ENCODE measurements at places on chromosomes 1 and 21.

DNA sequence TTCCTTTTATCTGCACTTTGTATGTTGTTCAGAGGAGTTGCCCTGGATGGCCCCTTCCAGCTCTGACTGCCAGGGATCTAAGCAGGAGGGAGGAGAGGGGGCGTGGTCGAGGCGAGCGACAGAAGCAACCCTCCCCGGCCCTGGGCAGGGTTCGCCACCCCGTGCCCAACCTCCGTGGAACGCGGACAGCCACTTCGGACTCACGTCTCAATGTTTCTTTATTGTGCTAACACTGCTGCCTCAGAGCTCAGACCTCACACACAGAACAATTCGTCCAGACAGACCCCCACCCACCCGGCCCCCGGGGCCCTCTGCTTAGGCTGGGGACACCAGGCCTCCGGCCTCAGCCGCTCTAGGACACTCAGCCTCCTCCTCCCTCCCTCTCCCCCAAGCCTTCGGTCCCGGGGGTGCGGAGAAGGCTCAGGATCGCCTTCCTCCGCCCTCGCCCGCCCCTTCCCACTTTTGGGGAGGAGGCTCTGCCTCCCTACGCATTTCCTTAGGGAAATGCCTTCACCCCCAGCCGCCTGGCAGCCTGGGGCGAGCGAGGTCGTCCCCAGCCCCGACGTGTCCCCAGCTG is 8.3 kb downstream of the VSIG8 start:
- no peak for DNase-seq

GRCh38 chr21:42991992-42992740 is 17.8 kb downstream of the PKNOX1 start:
- no peak for DNase-seq

DNA sequence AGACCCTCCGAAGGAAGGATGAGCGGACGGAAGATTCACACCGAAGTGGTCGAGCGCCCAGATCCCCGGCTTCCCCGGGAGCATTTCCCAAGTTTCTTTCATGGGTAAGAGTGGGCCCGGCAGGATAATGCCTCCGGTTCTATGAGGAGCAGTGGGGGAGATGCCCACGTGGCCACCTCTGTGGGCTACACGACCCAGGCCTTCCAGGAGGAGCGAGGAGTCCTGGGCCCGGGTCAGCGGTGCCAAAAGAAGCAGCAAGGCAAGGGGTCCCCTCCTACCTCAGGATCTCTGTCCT is 7.9 kb upstream of the NBPF11 start:
- DNase-seq: no peak

GRCh38 chr1:27863538-27863915 is 8.8 kb upstream of the THEMIS2 start:
- DNase-seq: no peak

DNA sequence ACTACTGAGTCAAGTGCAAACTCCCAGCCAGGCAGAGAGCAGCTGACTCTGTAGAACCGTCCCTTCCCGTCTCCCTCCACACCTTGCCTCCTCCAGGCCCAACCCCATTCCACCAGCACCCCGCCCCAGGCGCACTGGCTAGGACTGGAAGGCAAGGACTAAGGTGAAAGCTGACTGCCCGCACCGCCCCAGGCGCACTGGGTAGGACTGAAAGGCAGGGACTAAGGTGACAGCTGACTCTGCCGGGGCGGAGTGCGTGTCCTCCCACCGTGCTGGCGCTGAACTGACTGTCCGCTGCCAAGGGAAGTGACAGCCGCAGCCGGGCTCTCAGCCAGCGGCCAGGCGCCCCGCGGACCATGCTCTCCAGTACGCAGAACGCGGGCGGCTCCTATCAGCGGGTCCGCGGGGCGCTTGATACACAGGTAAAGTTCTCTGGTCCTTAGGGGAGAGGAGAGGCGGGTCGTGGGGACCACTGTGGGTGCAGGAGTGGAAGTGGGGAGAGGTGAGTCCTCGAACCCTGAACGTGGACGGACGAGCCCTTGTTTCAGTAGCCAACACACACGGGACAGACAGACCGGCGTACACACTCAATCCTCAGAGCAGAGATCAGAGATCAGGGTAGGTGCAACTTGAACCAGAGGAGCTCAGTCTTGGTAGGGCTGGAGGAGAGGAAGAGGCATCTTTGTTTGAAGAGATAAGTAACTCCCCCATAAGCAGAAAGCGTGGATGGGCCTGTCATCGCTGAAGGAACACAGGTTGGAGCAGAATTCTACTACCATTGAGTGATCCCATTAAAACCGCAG is 58.0 kb downstream of the RBM11 start:
- DNase-seq: no peak

GRCh38 chr1:229031061-229031460 is 239.8 kb upstream of the RAB4A start:
- no peak for DNase-seq

- DNase-seq: no peak
Measured at GRCh38 chr1:72606216-72606810, 324.0 kb upstream of the NEGR1 start.

DNA sequence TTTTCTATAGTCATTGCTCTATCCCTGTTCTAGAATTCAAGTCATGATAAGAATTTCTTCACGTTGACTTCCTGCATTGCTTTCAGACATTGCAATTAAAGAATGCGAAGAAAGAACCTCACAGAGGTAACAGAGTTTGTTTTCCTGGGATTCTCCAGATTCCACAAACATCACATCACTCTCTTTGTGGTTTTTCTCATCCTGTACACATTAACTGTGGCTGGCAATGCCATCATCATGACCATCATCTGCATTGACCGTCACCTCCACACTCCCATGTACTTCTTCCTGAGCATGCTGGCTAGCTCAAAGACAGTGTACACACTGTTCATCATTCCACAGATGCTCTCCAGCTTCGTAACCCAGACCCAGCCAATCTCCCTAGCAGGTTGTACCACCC is 10.6 kb downstream of the APCS start:
- no peak for DNase-seq

GRCh38 chr1:207793327-207793726 is 41.5 kb downstream of the CD46 start:
- DNase-seq: no peak

GRCh38 chr1:226798427-226799411 is 59.6 kb upstream of the ITPKB start:
- DNase-seq: peak; percentile 69
